ENCODE measurements at places on chromosomes 12 and 14. TPM values are rescaled to one million over a fixed set of nuclear protein-coding genes. Genes with fewer than 3 reads are reported as not detected.

DNA sequence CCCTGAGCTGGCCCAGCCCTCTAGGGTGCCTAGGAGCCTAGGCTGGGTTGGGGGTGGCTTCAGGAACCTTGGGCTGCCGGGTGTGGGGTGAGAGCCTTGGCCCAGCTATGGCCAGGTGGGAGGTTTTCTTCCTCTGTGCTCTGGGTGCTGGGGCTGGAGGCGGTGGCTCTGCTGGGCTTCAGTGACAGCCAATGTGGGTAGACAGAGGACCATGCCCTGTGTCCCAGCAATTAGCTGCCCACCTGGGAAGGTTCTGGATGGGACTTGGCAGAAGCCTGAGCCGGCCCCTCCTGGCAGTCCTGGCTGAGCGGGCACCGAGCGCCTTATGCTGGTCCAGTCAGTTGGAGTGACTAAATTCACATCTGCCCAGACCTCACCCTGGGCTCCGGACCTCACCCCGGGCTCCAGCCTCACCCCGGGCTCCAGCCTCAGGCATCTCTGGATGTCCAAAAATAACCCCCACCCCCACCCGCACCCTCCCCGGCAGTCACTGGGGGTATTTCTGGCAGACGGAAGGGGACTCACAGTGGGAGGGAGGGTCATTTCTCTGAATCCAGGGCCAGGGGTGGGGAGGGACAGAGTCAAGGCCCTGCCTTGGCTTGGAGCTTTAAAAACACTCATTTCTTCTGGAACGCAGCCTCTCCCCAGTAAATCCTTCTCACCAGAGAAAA lies 46.9 kb downstream of the CYP46A1 start:
- no peak for DNase-seq

DNA sequence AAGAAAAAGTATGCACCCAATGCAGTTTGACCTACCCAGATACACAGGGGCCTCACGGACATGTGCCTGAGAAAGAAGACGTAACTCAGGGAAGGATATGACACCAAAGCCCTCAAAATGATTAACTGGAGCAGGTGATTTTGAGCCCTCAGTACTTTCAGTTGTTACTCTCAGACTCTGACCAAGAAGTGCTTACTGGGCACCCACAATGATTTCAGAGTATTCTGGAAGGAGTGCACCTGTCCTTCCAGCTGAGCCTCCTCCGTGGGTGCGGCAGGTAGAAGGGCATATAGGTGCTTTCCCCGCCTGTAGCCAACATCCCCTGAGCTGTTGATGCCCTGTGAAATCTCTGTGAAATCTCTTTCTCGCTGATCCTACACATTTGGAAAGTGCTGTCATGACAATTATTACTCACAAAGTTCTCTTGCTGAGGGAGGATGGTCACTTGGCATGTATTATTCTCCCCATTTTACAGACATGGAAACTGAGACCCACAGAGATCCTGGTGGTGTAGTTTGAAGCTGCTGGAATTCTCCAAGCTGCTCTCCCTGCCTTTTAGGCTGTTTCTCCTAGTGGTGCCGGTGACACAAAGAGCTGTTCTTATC lies 154.3 kb upstream of the CCND2 start:
- DNase-seq = peak; percentile 22

DNA sequence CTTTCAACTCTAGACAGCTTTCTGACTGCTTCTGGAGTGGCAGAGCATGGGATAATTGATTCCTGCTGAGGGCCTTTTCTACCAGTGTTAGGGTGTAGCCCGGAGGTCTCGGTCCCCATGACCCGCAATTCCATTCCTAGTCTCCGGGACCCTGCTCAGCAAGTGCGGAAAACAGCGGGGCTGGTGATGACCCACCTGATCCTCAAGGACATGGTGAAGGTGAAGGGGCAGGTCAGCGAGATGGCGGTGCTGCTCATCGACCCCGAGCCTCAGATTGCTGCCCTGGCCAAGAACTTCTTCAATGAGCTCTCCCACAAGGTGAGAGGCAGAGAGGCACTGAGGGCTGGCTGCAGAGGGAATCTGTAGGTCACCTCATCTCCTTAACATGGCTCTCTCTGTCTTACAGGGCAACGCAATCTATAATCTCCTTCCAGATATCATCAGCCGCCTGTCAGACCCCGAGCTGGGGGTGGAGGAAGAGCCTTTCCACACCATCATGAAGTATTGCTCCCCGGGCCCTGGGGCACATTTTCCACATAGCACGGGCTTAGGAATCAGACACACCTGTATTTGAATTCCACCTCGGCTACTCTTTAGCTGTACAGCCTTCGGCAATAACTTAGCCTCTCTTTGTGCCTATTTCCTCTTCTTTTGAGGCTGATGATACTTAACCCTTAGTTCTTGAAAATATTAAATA lies 5.6 kb upstream of the GAPDH start:
- DNase-seq = no peak

DNA sequence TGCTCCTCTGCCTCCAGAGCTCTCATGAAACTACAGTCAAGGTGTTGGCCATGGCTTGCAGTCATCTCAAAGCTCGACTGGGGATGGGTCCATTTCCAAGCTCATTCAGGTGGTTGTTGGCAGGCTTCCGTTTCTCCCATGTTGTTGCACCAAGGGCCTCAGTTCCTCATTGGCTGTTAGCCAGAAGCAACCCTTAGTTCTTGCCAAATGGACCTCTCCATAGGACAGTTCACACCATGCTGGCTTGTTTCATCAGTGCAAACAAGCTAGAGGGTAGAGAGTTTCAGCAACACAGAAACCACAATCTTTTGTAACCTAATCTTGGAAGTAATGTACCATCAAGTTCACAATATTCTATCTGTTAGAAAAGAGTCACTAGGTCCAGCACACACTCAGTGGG lies 22.7 kb upstream of the PPM1A start:
- no peak for DNase-seq

GRCh38 chr14:49975276-49975675 lies 82.4 kb downstream of the ARF6 start:
- no peak for DNase-seq

GRCh38 chr12:15982071-15982470 lies 70.9 kb downstream of the DERA start:
- DNase-seq = no peak

GRCh38 chr14:34172550-34173368 lies 221.9 kb upstream of the EGLN3 start:
- no peak for DNase-seq

DNA sequence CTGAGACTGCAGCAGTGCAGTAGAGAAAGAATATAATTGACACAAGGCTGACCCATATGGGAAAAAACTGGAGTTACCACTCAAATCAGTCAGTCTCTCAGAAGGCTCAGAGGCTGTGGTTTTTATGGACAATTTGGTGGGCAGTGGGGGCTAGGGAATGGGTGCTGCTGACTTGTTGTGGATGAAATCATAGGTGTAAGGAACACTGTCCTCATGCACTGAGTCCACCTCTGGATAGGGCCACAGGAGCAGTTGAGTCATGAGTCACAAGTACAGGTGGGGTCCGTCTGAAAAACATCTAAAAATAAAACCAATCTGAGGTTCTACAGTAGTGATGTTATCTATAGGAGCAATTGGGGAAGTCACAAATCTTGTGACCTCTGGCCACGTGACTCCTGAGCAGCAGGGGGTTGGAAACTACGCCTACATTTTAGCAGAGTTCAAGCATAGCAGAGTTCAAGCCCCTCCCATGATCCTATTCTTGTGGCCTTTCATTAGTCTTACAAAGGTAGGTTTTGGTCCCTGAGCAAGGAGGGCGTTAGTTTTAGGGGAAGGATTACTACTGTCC lies 18.1 kb upstream of the SGPP1 start:
- DNase-seq = no peak

DNA sequence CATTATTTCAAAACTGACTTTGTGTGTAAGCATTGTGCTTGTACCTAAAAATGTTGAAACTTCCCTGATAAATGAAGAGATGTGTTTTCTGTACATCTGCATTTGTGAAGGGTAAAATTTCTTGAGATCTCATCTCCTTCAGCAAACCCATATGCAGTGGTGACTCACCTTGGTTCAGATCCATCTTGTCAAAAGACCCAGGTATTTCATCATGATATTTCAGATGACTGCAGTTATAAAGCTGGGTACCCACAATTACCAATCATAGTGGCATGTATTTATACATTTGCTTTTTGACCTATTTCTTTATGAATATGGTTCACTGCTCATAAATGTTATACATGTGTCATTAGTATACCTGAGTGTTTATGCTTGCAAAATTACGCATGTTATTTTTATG lies 1213.6 kb downstream of the GALC start:
- no peak for DNase-seq

DNA sequence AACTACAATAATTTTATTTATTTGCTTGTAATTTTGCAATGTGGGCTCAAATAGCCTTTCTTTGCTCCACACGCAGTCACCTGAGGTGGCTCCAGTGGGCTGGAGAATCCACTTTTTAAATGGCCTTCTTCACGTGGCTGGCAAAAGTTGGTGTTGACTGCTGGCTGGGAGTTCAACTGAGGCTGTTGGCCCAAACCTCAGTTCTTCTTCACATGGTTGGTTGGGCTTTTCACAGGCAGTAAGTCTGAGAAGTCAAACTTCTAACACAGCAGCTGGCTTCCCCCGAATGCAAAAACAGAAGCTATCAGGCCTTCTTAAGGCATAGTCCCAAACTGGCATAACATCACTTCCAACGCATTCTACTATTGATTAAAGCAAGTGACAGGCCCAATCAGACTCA lies 2.1 kb upstream of the OXA1L start:
- no peak for DNase-seq

GRCh38 chr14:87952307-87953094 lies 40.5 kb downstream of the GALC start:
- DNase-seq = no peak

- DNase-seq = no peak
These were observed 15.3 kb downstream of the VPS37B start for GRCh38 chr12:122880668-122881067.

- DNase-seq = no peak
These were observed 12.6 kb upstream of the RNASE4 start for GRCh38 chr14:20671597-20672283.

DNA sequence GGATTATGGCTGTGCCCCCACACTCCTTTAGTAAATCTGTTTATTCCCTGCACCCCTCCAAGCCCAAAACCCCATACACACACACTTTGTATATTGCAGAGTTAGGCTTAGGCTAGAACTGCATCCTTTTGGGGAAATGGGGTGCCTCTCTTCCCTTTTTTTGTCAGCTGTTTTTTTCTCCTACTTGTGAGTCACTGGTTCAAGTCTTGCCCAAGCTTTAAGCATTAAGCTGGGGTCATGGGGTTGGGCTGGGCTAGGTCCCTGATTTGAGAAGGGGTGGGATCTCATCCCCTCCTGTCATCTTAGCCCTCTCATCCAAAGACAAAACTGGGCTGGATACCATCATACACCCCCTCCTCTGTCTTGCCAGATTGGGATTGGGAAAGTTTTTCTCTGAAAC lies 1.6 kb downstream of the LRP1 start:
- no peak for DNase-seq

DNA sequence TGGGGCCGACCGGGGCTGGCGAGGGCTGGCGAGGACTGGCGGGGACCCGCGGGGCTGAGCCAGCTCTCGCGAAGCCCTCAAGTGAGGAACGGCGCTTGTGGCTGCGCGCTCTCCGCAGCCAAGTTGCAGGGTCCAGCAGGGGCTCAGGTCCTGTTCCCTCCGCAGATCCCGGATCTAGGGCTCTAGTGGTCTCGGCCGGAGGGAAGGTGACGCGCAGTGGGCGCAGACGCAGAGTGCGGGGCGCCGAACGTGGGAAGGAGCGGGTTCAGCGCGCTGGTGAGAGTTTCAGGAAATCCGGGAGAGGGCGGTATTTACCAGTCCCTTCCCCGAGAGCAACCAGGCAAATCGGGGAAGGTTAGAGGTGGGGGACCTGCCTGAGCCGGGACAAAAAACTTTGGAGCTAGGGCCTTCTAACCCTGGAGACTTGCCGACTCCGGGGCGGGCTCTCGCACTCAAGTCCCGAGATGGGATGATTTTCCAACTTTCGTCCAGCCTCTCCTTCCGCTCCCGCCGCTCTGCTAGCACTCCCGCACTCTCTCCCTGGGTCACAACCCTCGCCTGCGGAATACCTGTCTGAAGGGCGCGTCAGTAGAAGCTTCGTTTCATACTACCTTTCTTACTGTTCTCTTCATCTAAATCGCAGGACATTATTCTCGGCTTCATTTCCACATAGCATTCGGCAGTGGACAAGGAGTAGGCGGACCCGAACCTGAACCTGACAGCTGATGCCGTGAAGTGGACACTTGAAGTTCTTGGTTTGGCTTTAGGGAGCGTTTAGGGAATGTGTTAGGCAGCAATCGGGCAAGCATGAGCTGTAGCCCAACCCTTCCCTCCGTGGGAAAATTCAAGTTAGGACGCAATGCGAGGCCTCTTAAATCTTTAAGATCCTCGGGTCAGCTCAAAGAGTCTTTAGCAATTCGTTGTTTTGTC lies 13.6 kb upstream of the PAX9 start:
- no peak for DNase-seq

GRCh38 chr12:18206198-18206597 lies 55.1 kb upstream of the PIK3C2G start:
- DNase-seq = no peak

DNA sequence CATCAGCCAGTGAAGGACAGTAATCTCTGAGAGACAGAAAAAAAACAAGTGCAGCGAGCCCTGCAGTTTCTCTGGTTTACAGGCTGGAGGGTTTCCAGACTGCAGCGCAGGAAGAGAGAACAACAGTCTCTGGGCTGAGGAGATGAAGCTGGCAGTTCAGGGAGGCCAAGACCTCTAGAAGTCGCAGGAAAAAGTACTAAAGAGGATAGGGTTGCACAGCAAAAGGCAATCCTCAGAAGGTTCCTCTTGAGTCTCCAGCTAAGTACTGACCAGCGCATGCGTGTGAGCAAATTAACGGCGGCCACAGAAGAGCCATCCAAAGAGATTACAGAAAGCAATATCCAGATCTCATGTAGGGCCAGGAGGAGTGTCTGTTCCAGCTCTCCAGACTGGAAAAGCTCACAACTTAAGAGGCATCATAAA lies 12.2 kb upstream of the CCDC60 start:
- no peak for DNase-seq

DNA sequence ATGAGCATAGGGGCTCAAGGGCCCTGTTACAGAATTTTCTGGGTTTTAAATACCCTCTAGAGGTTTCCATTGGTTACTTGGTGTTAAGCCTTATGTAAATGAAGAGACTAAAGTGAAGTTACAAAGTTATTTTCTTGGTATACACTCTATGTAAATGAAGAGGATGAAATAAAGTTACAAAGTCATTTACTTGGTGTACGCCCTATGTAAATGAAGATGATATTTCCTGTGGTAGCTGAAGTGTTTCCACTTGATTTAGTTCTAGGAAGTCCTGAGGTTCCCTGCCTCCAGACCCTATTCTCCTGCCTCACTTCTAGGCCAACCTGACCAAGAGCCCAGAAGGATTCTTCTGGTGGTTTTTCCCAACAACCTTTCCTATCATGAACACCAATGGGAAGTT lies 126.1 kb downstream of the SPTSSA start:
- DNase-seq = no peak

The CNTN1 gene
- total RNA-seq = 25.2 TPM

The TMEM63C gene
- total RNA-seq = 4.6 TPM

The TAMALIN gene
- total RNA-seq = 16.5 TPM

The CATSPERB gene
- total RNA-seq = 2.0 TPM

The ZNF664 gene
- total RNA-seq = 149 TPM

The AICDA gene
- not detected for total RNA-seq

The FITM1 gene
- 0.53 TPM for total RNA-seq

The EXOC5 gene
- 63.6 TPM for total RNA-seq

The ARPC3 gene
- 164 TPM for total RNA-seq

The FAM90A1 gene
- 0.36 TPM for total RNA-seq

The DTX3 gene
- total RNA-seq = 65.5 TPM

The TXNDC16 gene
- total RNA-seq = 6.3 TPM

All from type B pancreatic cell (in vitro differentiated cells).